ENCODE measurements at places on chromosomes 3 and 15.

DNA sequence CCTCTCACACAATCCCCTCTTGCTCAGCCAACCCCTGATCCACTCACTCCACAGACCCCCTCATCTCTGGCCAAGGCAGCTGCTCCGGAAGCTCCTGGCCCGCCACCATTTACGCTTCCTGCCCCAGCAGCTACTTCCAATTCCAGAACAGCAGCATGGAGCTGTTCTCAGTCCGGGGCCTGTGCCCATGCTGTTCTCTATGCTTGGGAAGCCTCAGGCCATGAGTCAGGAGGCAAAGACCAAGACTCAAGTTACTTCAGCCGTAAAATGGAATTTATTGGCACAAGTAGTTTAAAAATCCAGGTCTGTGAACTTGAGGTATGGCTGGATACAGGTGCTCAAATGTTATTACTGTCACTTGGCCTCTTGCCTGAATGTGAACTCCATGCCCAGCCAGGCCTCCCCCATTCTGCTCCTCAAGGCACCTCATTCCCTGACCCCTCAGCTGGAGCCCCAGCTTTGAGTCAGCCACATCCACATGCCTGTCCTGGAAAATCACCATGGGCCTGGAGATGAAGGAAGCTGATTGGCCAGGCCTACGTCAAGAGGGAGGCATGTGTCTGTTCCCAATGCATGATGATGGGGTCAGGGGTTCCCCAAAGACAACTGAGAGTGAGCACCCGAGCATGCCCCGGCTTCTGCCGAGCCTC lies 31.4 kb upstream of the CACNA2D2 start:
- DNase-seq = no peak

DNA sequence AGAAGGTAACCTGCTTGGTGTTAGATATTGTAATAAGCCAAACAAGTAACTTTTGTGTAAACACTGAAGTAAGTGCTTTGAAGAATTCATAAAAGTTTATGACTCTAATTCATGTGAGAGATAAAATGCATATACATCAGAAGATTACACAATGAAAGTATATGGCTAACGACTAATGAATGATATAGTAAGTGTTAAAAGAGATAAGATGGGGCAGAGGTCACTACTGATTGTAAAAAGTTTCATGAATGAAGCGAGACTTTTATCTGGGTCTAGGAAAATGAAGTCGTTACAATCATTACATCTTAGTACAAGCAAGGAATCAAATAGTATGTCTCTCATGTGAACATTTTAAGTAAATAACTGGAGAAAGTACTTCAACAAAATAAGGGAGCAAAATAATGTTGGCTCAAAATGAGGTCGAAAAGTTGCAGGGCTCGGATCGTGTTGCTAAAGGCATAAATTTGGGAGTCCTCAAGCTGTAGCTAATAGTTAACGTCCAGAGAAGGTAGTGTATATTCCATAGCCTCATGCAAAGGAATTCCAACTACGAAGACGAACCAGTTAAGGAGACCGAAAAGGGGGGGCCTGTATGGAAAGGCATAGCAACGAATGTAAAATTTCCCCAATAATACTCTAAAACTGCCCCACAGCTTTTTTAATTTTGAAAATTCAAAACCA lies 984 bp upstream of the DUT start:
- no peak for DNase-seq

- no peak for DNase-seq
These were observed at the start of gene COL6A6 for GRCh38 chr3:130516645-130517512. TSS of gene COL6A6 (plus strand) at chr3:130517177. CDS start at chr3:130560365, 43,188 bp downstream.

DNA sequence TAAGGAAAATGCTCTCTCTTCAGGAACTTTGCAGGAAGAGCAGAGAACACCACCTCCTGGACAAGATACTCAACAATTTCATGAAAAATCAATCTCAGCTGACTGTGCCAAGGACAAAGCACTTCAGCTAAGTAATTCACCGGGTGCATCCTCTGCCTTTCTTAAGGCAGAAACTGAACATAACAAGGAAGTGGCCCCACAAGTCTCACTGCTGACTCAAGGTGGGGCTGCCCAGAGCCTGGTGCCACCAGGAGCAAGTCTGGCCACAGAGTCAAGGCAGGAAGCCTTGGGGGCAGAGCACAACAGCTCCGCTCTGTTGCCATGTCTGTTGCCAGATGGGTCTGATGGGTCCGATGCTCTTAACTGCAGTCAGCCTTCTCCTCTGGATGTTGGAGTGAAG lies 200.5 kb downstream of the AKAP13 start:
- peak; percentile 32 for DNase-seq

GRCh38 chr3:45929042-45929679 lies 14.1 kb upstream of the CXCR6 start:
- DNase-seq = peak; percentile 47

DNA sequence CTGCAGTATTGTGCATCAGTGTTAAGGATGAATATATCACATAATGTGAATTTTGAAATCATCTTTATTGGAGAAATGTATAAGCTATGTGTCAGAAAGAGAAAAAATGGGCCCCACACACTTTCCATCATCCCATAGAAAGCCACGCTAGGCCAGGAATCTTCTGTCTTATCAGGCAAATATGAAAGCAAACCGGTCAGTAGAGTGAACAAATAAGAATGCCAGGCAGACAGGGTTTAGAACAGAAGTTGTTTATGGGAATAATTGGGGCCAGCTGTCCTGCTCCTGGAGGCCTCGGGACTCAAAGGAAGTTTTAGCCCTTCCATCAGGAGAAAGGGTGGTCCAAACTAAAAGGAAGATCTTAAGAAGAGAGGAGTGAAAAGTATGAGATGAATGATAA lies 39.5 kb downstream of the ZNF280D start:
- no peak for DNase-seq

DNA sequence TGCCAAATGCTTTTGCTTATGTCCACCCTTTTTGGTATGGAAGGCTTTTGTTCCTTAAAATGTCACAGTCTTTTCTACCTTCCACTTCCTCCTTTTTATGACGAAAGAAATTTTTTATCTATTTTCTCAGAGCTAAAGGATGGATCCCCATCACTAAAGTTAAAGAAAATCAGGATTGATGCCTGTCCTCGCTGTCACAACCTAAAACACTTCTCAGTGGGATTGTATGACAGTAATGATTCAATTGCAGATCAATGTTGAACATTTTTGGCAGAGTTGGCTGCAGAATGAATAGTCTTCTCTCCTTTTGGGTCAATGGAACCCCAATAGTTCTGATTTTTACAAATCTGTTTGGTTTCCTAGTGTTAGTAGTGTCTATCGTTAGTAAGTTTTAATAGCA lies 549.8 kb upstream of the ROBO2 start:
- no peak for DNase-seq

DNA sequence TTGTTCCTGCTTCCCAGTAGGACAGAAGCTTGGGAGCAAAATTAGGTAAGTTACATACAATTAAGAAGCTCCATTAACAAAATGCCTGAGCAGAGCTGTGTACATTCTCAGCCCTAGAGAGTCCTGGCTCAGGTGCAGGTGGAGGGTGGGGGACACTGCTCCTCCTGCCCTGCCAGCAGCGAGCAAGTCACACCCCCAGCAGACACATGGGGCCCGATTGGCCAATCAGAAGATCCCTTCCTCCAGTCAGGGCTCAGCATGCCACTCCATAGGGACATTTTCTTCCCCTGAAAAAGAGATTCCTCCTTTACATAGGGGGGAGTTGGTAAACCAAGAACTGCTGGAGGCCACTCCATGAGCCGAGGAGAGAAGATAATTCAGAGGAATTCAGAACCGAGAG lies 62.1 kb downstream of the PLXNA1 start:
- DNase-seq = no peak

- no peak for DNase-seq
These were observed 93.7 kb downstream of the ZNF280D start for GRCh38 chr15:56639631-56640030.

DNA sequence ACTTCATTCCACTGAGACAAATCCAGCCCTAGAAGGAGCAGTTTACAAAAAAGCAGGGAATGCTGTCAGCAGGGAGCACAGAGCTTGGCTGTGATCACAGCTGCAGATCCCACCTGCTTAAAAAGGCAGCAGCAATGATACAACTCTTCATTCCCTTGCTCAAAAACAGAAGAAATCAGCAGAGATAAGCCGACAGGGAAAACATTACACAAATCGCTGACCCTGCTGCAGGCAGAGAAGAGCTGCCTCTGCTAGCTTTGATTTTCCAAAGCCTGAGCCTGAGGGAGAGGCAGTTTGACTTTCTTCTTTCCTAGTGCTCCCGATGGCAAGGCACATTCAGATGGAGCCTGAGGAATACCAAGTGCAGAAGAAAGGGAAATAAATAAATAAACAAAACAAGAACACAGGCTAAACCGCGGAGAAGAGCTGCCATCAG lies 80.2 kb downstream of the SHQ1 start:
- no peak for DNase-seq

DNA sequence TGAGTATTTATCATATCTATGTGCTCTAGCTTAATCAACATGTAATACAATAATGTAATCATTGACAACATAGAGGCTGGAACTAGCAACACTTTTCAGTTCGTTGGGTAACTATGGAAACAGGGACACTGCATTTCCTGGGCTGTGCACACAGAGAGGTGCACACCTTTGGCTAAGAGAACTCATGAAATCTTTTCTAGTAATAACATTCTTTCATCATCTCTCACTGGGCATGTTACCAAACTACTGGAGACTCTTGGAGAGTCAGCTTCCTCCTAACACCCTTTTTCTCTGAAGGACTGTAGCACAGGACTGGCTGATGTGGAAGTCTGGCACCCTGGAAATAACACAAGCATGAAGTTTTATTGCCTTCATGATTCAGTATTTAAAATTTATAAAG lies 135.6 kb downstream of the KCNMB2 start:
- no peak for DNase-seq

GRCh38 chr15:101504373-101504772 lies 14.9 kb upstream of the PCSK6 start:
- DNase-seq = no peak

- DNase-seq = no peak
These were observed 2.4 kb upstream of the CXCR6 start for GRCh38 chr3:45940781-45941365.

DNA sequence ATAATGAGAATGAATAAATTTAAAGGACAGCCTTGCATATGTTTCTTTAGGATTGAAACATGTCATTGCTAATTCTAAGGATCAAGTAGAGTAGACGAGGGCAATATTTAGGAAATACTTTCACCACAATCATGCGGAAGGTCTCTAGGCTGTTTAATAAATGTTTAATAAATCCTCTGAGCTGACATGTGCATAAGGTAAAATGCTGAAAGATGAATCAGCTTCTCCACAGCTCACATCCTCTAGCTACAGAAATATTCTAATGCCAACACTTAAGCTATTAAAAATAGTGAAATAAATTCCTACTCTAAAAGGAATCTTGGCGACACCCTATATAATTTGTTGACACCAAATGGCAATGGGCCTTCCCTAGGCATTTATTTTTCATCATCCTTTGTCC lies 407.3 kb downstream of the TBL1XR1 start:
- DNase-seq = no peak

GRCh38 chr3:30602946-30603345 lies 3.5 kb upstream of the TGFBR2 start:
- no peak for DNase-seq

GRCh38 chr3:3089017-3089416 lies 21.2 kb downstream of the IL5RA start:
- no peak for DNase-seq

GRCh38 chr3:177781686-177782161 lies 584.4 kb upstream of the TBL1XR1 start:
- no peak for DNase-seq

DNA sequence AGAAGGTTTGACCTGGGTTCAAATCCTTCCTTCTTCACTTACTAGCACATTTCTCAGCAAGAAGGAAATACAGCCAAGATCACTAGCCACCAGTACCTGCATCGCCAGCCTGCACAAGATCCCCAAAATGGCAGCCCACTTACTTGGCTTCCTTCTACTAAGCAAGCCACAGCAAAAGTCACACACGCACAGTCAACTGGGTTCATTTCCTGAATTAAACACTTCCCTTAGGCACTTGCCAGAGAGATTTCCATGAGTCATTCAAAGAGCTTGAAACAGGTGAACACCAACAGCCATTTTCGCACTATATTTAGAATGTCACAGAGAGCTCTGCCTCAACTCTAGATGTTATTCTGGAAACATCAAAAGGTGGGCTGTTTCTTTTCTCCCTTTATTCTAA lies 42.6 kb downstream of the MGLL start:
- DNase-seq = no peak

DNA sequence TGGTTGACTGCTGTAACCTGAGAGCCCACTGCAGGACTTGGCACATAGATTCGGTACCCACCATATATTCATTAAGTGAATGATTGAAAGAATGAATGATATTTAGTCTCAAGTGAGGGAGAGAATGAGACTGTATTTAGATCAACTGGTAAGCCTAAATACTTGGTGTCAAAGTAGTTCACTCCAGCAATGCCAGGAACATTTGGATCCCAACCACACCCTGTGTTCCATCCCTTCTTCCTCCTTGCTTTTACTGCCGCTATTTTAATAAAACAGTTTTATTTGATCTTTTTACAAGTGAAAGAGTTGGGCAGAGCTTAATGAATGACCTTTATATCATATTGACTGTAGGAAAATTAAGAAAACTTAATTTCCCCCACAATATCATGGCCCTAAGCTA lies 473.6 kb upstream of the CBLB start:
- DNase-seq = no peak

DNA sequence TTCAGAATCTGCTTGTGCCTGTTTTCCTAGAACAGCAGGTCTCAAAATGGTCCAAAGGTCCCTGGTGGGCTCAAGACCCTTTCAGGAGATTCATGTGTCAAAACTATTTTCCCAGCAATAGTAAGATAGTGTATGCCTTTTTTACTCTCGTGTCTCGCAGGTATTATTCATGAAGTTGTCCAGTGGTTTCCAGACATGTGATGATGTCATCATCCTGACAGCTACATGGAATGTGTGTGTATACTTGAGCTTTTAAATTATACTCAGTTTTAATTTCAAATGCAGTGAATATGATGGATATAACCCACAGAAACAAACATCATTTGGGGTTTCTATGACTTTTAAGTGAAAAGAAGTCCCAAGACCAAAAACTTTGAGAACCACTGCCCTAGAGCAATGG lies 288.6 kb downstream of the NTRK3 start:
- DNase-seq = no peak

All from stimulated activated CD8-positive, alpha-beta memory T cell treated with anti-CD3 and anti-CD28 coated beads, Interleukin-12 subunit alpha, Interleukin-12 subunit beta, amount 100 ng/mL, for 4 hours (primary cell).